ENCODE measurements at places on chromosomes 6 and 20. TPM values are rescaled to one million over a fixed set of nuclear protein-coding genes. Genes with fewer than 3 reads are reported as not detected.
A peak's percentile ranks its signal among the peaks of the same experiment; 100 is the strongest.

Gene KLHDC3
- 70.6 TPM for total RNA-seq

Gene SLC32A1
- total RNA-seq: not detected

Gene RTF2
- 83.6 TPM for total RNA-seq

Gene RAB22A
- total RNA-seq: 18.3 TPM

Gene EYA2
- total RNA-seq: 10.6 TPM

DNA sequence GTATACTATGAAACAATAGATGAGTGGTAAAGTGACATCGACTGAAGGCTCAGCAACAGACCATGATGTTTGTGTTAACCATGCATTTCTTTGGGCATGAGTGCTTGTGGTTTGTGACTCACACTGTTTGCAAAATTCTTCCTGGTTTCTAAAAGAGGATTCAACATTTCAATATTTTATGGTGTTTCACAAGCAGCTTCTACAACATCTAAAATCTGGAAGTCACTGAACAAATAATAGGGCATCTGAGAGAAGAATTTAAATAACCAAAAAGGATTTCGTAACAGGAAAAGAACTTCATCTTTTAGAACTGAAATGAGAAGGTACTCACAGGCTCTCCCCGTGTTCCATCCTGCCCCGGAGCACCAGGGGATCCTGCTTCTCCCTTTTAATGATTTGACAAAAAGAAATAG is 146.2 kb downstream of the COL21A1 start:
- DNase-seq: peak; percentile 98

GRCh38 chr20:48790473-48791003 is 37.3 kb downstream of the PREX1 start:
- no peak for DNase-seq

GRCh38 chr6:54264581-54265272 is 43.5 kb upstream of the TINAG start:
- DNase-seq: no peak
